Nephron progenitor cell (in vitro differentiated cells): ENCODE measurements at places on chromosomes 6 and 20.

DNA sequence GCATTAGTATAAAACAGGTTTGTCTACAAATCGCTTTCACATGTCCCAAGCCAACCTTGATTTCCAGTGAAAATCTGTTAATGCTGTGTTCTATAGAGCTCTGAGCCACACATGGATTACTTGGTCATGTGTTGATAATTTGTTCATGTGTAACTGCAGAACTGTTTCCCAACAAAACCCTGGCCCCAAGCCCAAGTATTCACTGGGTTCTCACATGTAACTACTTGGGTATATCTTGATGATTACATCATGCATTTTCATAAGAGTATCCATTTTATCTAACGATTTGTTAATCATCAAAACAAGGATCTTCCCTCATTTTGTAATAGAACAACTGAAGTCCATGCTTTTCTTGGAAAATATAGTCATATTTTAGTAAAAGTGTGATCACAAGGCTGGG, 657.6 kb downstream of the PRKN start:
- no peak for DNase-seq

DNA sequence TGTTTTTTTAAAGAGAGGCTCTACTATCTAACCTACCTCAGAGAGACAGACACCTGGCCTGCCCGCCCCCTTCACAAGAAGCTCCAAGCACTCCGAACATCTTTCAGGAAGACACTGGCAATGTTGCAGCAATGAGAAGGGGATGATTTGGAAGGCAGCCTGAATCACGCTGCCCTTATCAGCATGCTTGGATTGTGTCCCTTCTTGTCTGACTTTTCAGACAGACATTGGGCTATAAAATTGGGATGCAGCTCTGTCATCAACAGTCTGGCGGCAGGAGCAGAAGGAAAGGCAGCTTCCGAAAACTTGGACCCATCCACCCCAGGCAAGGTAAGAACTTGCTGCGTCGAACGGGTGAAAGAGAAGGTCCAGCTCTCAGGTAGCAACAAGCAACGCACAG, 56.0 kb downstream of the CDK5RAP1 start:
- DNase-seq: no peak

- no peak for DNase-seq
These were observed 191.0 kb downstream of the QKI start for GRCh38 chr6:163605385-163606097.

GRCh38 chr6:106377061-106377540, 16.6 kb downstream of the CRYBG1 start:
- no peak for DNase-seq

DNA sequence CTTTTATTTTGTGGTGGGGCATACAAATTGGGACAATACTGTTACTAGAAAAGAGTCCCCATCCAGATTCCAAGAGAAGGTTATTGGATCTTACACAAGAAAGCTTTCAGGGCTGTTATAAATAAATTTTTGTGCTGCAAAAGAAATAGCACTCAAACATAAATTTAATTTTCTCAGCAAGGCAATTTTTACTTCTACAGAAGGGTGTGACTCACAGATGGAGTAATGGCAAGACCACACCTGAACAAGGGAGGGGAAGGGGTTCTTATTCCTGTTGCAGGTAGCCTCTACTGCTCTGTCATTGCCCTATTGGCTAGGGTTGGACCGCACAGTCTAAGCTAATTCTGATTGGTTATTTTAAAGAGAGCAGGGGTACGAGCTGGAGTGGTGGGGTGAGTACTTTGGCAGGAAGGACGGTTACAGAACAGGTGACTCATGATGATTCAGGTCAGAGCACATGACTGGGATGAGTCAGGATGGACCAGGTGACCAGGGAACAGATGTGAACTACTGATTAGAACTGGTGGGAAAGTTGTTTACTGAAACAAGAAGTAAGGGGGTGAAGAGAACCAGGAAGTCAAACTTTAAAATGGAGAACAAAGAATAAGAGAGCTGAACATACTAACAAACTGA, 41.1 kb downstream of the CNR1 start:
- no peak for DNase-seq

DNA sequence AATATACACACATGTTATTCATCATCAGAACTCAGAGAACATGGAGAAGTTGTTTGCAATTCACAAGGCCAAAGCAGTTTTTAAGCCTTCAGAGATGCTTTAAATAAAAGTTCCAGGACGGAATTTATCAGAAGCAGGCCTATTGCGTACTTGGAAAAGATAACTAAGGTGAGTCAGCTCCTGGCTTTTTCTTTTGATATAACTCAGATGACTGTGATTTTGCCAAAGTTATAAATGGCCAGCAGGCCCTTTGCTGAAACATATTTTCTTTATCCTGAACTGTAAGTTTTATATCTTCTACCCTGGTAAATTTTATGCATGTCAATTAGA, 55.0 kb upstream of the PLCB1 start:
- no peak for DNase-seq

- DNase-seq: no peak
These were observed 1.9 kb downstream of the PNLDC1 start for GRCh38 chr6:159801935-159802334.

DNA sequence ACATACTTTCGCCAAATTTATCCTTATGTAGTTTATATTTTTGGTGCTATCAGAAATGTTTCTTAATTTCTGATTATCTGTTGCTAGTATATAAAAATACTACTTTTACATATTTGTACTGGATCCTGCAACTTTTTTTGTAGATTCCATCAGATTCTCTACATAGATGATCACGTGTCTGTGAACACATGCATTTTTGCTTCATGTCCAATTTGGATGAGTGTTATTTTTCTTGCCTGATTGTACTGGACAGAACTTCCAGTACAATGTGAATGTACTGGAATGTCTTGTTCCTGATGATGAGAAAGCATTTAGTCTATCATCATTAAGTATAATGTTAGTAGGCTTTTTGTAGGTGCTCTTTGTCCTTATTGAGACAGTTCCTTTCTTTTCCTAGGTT, 25.0 kb upstream of the SSR1 start:
- no peak for DNase-seq

DNA sequence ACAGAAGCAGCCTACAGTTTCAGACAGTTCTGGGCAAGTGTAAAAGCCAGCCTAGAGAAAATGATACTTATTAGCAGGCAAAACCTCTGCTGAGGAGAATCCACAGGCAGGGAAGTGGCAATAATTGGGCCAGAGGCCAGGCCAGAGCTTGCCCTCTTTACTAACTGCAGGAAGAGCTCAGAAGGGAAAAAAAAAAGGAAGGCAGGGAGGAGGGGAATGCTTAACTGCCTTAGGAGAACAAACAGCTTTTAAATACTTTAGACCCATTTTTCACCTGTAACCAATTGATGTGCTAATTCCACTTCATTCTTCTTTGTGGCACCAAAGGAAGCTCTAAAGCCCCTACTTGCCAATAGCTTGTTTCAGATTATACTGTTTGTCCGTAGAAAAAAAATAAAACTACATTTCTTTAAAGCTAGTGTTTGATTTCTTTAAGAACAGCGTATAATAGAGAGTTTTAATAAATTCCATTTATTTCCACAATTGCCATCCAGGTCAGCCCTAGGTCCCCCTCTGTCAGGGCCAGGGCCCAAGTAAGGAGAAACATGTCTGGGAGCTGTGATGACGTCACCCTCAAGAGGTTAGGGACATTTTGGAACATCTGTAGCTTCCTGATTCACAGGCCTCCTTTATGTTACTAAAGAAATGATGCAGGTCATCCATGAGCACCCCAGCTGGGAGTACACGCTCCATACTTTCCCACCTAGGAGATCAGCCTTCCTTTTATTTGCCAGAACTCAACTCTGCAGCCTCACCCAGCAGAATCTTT, 384.3 kb downstream of the CDC5L start:
- no peak for DNase-seq

GRCh38 chr6:132952986-132953385, 138.6 kb downstream of the RPS12 start:
- DNase-seq: no peak

GRCh38 chr6:161226009-161226964, 47.6 kb downstream of the AGPAT4 start:
- DNase-seq: no peak

DNA sequence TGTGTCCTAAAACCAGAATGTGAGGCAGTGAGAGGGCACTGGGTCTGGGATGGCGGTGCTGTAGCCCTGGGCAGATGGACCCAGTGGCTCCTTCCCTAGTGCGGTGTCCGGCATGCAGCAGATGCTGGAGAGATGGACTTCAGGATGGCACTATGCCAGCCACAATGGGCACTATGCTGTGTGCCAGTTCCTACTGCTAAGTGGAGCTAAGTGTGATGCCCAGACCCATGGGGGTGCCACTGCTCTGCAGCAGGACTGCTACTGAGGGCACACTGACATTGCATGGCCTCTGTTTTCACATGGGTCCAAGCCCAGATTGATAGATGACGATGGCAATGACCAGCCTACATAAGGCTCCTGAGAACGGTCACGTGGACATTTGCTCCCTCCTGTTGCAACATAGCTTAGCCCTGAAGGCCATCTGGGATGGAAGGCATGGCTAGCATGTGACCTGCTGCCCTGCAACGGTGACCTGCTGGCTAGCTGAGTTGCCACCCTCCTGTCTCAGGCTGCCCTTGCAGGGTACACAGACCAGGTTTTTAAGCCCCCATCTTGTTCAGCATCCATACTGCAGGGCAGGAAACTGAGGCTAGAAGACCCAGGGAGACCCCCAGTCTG, 31.3 kb upstream of the KCNK16 start:
- DNase-seq: no peak

- no peak for DNase-seq
These were observed 488.4 kb upstream of the JAG1 start for GRCh38 chr20:11162026-11162775.

DNA sequence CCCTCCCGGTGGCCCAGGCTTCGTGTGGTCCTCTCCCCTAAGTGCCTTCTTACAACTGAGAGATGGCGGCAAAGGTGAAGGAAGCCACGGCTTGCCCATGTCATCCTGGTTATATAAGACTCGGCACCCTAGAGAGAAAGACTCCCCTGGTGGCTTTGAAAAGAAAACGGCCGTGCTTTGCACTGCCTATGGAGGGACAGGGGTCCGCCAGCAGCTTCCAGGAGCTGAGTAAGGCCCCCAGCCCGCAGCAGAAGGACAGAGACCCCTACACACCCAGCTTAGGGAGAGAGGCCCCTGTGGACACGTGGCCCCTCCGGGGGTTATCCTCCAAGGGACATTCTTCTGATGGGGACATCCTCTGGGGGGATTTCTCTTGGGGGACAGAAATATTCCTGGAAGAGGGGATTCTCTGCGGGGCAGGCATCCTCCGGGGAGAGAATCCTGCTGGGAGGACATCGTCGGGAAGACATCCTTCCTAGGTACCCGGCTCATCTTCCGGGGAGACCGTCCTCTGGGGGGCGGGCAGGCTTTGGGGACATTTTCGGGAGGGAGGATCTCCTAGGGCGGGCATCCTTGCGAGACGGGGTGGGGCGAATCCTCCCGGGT, 511 bp upstream of the OGFR start:
- DNase-seq: no peak

DNA sequence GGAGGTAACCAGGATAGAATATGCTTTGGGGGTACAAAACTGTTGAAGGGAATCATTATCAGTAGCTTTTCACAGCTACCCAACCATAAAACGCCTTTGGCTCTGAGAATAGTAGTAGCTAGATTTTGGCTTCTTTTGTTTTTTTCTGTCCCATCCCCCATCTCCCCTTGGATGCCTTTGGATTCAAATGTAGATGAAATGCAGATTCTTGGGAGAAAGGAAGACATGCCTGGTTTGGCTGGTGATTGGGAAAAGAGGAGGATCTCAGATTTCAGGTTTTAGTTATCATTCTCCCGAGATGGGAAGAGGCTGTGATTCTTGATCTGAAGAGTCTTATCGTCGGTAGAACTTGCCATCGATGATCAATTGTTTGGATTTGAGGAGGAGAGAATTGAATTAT, 3.5 kb upstream of the CDYL start:
- no peak for DNase-seq

GRCh38 chr6:98975421-98975820, 27.7 kb upstream of the FBXL4 start:
- DNase-seq: no peak

- DNase-seq: no peak
These were observed 40.5 kb upstream of the TAF8 start for GRCh38 chr6:42009844-42010184.

- DNase-seq: no peak
These were observed 80.0 kb downstream of the EPB41L2 start for GRCh38 chr6:130982941-130983456.

DNA sequence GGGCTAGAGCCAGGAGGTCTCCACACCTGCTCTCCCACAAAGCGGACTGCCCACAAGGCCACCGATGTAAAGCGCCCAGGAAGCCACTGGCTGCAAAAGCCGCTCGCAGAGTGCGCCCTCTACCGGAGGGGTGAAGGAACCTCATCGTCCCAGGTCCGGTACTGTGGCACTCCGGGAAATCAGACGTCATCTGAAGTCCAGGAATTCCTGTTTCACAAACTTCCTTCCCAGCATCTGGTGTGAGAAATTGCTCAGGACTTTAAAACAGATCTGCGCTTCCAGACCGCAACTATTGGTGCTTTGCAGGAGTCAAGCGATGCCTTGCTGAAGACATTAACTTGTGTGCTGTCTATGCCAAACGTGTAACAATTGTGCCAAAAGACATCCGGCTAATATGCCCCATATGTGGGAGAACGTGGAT, 115.1 kb upstream of the ARID1B start:
- peak; percentile 77 for DNase-seq

GRCh38 chr20:10432079-10432478, 1.9 kb downstream of the MKKS start:
- no peak for DNase-seq

DNA sequence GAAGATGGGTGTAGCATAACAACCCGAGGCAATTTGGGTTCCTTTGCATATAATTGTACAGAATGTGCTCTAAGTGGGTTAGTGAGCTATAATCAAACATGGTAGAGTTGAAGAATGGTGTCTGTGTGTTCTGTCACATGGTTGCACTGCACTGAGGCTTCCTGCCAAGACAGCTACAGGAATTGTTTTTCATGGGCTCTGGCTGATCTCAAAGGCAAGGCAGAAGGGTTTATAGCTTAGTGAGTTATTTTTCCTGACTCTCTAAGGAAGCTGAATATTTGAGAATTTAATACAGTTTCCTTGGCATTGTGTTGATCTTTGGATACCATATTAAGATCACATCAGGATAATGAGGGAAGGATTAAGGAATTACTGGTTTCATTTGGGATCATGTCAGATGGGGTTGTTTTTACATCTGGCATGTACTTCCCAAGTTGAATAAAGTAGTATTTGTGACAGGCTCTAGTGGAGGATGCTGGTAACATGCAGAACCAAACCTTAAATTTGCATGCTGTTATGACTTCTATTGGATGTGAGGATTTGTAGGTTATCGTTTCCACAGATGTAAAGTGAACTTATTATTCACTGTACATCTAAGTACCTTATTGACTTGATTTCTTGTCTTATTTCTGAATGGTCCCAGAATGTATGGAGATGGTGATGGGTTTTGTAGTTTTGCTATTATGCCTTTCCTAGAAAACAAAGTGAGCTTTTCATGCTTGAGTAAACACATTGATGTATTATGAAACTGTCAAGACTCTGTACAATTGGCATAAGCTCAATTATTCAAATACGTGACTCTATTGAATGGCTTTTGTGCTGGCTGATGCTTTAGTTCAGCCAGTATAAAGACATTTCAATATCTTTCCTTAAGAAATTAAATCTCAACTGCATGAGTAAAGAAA, 43.3 kb downstream of the LRRC1 start:
- DNase-seq: no peak
